ENCODE measurements at places on chromosomes 6 and 20.

GRCh38 chr6:56757588-56757984 lies 114.9 kb upstream of the DST start:
- H3K4me3 ChIP-seq, result no peak overlapping the region
- no peak overlapping the region for H3K27ac ChIP-seq
- H3K4me1 ChIP-seq, result no peaks in the 10 kb centered on the region
- H3K27me3 ChIP-seq, result no peaks in the 10 kb centered on the region
- no peak for DNase-seq

GRCh38 chr6:74213995-74214394 lies 518.0 kb downstream of the CD109 start:
- no peak for DNase-seq
- H3K27ac ChIP-seq, result no peak overlapping the region
- no peak overlapping the region for H3K4me3 ChIP-seq
- no peaks in the 10 kb centered on the region for H3K4me1 ChIP-seq
- no peaks in the 10 kb centered on the region for H3K36me3 ChIP-seq

DNA sequence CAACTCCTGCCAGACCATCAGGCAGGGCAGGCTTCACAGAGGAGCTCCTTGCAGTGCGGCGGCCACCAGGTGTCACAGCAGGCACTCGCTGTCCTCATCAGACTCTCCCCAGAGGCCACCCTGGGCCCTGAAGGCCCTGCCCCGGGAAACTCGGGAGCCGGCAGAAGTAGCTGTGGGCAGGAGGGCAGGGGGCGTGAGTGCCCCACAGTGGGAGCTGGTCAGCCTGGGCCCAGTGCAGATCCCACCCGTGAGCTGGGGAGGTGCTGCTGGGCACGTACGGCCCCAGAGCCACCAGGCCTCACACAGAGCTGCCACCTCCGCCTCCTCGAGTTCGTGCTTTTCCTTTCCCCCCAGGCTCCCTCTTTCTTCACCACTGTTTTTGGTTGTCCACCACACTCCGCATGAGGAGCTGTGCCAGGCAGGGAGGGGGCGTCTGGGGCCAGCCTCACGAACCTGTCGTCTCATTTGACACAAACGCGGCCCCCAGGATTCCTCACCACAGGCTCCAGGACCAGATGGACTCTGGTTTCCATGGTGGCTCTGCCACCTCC lies 33.8 kb downstream of the FRMD1 start:
- H3K27me3 ChIP-seq, result no peaks in the 10 kb centered on the region
- no peak overlapping the region for H3K4me3 ChIP-seq
- no peak for DNase-seq
- H3K36me3 ChIP-seq, result no peaks in the 10 kb centered on the region

DNA sequence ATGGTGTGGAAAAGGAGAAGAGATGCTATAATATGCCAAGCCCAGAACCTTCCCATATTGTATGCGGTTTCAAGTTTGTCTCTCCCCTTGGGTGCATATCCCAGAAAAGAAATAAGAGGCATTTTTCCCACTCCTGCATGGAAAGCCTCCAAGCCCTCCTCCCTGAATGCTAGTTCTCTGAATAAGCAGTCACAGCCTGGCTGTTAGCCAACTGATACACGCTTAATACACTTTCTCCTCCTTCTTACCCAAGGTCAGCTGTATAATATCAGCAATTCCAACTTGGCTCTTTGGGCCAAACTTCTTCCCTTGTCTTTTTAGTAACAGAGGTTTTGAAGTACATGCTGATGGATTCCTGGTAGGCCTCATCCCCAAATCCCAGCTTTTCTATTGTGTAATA lies 440.1 kb downstream of the EPHA7 start:
- no peaks in the 10 kb centered on the region for H3K36me3 ChIP-seq
- no peak overlapping the region for H3K27ac ChIP-seq
- DNase-seq, result no peak
- H3K27me3 ChIP-seq, result no peaks in the 10 kb centered on the region
- H3K4me3 ChIP-seq, result no peak overlapping the region
- H3K4me1 ChIP-seq, result no peaks in the 10 kb centered on the region

GRCh38 chr6:122363769-122364483 lies 35.5 kb upstream of the HSF2 start:
- no peak overlapping the region for H3K27ac ChIP-seq
- no peaks in the 10 kb centered on the region for H3K4me1 ChIP-seq
- no peaks in the 10 kb centered on the region for H3K36me3 ChIP-seq
- peaks cover 10% of the 10 kb centered on the region for H3K27me3 ChIP-seq
- no peak overlapping the region for H3K4me3 ChIP-seq

DNA sequence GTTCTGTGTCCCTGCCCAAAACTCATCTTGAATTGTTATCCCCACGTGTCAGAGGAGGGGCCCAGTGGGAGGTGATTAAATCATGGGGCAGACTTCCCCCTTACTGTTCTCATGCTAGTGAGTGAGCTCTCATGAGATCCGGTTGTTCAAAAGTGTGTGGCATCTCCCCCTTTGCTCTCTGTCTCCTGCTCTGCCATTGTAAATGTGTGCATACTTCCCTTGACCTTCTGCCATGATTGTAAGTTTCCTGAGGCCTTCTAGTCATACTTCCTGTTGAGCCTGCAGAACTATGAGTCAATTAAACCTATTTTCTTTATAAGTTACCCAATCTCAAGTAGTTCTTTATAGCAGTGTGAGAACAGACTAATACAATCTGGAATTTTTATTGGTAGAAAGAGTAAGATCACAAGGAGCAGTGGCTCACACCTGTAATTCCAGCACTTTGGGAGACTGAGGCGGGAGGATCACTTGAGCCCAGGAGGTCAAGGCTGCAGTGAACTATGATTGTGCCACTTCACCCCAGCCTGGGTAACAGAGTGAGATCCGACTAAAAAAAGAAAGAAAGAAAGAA lies 47.1 kb upstream of the SLC22A16 start:
- H3K27me3 ChIP-seq, result no peaks in the 10 kb centered on the region
- no peak overlapping the region for H3K4me3 ChIP-seq
- no peak for DNase-seq
- H3K4me1 ChIP-seq, result no peaks in the 10 kb centered on the region

DNA sequence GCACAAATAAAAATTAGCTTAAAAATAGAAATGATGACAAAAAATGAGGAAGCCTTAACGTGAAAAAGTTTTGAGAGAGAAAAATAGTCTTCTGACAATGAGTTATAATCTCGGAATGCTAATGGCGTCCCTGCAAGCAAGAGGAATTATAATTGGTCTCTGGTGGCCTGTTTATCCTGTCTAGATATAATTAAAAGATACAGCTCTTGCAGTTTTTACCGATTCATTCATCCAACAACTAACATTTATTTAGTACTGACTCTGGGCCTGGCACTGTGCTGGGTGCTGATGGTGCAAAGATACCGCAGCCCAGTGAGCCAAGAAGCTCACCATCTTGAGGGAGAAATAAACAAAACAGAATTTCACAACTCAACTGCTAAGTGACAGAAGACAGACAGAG lies 31.6 kb upstream of the ANKRD60 start:
- H3K36me3 ChIP-seq, result peaks cover 31% of the 10 kb centered on the region
- H3K27me3 ChIP-seq, result no peaks in the 10 kb centered on the region
- peak overlapping the region; percentile 60 for H3K27ac ChIP-seq
- no peak for DNase-seq

- DNase-seq, result peak; percentile 59
- peak overlapping the region; percentile 99 for H3K27ac ChIP-seq
- H3K36me3 ChIP-seq, result peaks cover 38% of the 10 kb centered on the region
- H3K27me3 ChIP-seq, result no peaks in the 10 kb centered on the region
- peaks cover 25% of the 10 kb centered on the region for H3K4me1 ChIP-seq
- peak overlapping the region; percentile 88 for H3K4me3 ChIP-seq
Observed at GRCh38 chr20:57388953-57389694, 2.1 kb upstream of the RBM38 start.
